ENCODE measurements at places on chromosomes 5 and 9.

GRCh38 chr5:52892242-52892878, 96.8 kb upstream of the ITGA2 start:
- no peak for DNase-seq

GRCh38 chr9:23447166-23447565, 378.9 kb downstream of the ELAVL2 start:
- no peak for DNase-seq

DNA sequence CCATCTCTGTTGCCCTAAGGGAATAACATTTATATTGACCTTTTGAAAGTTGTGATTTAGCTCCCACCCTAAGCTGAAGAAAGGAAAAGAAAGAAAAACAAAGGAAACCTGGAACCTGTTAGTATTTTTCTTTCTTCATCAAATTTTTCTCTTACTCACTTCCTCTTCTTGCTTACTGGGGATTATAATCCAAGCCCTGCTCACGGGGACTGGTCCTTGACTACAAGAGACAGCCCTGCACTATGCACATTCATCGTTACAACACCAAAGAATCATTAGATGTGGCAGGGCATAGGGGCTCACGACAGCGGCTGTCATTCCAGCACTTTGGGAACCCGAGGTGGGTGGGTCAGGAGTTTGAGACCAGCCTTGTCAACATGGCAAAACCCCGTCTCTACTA, 37.8 kb upstream of the LPAR1 start:
- DNase-seq, result no peak

DNA sequence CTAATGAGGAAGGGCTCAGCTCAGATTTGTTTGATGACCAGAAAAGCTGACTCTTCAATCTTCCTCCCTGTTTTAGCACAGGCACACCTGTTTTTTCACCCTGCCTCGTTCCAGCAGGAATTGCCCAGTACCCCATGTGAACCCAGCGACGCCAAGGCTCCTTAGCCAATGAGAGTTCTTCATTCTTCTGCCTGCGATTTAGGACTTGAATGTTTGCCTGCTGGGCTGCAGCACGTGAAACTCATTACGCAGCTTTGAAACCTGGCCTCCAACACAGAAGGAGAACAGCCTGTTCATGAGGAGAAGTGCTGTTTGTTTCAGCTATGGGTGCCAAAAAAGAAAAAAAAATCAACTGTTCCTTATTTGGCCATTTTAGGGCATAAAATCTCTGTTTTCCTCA, 315.5 kb downstream of the TRPM3 start:
- no peak for DNase-seq

- no peak for DNase-seq
These were observed 447.3 kb upstream of the MPDZ start for GRCh38 chr9:13726746-13727145.

DNA sequence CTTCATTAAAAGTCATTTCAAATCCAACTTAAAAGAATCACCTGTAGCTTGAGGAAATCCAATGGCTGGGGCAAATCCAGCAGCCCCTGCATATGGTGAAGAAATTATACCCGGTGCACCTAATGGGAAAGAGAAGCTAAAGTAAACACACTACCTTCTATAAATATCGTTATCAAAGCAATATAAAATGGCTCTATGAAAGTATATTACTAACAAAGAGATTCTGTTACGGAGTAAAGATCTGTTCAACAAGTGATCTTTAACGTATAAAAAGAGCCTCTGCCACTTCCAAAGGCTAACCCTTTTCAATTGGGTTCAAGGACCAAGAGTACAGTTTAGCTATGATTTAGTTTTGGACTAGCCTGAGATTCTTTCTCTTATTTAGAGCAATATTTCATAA, 59.7 kb upstream of the SUSD1 start:
- no peak for DNase-seq

DNA sequence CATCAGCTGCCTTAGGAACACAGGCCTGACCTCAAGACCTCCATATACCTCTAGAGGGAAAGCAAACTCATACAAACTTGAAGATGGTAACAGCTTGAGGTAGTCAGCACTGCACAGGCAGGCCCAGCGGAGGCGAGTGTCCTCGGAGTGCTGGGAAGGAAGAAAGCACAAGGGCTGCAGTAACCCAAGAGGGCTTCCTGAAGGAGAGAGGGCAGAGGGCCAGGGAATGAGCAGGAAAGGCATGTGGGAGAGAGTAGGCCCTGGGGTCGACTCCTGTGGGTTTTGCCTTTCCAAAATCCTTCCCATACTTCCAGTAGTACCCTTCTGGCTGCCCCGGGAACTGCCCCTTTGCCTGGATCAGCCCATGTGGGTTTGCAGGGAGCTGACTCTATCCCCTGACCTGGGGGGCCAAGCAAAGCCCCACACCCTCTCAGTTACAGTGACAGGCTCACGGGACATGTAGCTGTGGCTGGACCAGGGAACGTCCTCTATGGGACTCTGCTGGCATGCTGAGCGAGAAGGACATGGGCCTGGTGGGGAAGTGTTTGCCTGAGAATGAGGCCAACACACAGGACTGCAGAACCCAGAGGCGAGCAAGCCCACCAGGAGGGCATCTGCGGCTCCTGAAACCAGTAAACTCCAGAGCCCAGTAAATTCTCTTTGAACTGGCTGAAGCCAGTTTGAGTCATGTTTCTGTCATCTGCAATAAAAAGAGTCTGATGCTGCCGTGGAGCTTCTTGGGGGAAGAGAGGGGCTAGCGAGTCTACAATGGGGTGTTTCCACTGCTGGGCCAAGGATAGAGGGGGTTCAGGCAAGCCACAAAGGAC, 64.1 kb downstream of the COL23A1 start:
- DNase-seq, result no peak

DNA sequence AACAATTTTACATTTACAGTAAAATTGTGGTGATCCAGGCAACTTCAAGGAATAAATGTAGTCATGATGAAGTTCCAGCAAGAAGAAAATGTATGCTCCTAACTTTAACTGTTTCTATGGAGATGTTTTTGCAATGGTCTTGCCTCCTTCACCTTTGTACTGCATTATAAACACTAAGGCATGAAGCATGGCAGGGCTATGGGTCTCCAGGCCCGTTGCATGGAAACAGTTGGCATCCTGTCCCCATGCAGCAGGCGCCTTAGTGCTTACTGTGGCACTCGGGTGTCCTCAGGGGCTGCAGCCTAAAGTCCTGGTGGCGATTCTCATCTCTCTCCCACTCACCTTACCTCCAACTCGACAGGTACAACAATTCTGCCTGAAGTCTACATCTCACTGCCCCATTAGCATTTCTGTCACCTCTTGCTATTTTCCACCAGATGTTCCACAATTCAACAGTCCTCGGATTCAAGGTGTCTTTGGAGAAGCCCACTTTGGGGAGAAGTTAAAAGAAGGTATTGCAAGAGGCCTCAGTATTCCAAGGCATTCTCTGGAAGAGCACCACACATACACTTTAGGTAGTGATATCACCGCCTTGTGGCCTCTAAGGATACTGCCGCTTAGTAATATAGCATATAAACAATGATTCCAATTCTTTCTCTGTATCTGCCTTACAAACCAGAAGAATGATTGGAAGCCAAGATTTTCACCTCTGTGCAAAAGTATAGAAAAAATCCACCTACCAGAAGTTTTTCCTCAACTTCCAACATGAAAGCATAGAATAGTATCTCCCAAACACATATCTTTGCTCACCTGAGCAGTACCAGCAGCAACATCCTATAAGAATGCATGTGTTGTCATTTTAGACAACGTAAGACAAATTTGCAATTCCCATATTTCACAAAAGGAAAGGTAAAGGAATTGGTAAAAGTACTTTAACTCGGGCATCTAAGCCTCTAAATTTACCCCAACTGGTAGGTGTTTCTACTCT, 5.1 kb downstream of the LIFR start:
- DNase-seq, result no peak

DNA sequence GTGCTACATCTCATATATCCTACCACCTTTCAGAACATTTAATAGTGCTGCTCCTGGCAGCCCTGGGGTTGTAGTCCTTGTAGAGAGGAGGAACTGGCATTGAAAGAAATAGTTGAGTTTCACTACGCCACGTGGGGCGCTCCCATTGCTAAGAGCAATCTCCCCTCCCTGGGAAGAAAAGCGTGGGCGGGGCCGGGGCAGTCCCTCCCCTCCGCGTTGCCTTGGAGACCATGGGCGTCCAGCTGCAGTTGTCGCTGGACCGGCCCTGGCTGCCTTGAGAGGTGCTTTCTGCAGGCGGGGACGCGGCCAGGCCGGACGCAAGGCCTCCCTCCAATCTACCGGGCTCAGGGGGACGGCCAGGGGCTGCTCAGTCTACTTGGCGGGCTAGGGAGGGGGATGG, 368 bp upstream of the CCDC180 start:
- no peak for DNase-seq

GRCh38 chr9:108727580-108728111, 128.1 kb downstream of the ACTL7B start:
- no peak for DNase-seq

GRCh38 chr5:74035521-74035937, 409.5 kb downstream of the ARHGEF28 start:
- no peak for DNase-seq

GRCh38 chr9:129481810-129482511, 138.9 kb downstream of the C9orf50 start:
- DNase-seq, result no peak

DNA sequence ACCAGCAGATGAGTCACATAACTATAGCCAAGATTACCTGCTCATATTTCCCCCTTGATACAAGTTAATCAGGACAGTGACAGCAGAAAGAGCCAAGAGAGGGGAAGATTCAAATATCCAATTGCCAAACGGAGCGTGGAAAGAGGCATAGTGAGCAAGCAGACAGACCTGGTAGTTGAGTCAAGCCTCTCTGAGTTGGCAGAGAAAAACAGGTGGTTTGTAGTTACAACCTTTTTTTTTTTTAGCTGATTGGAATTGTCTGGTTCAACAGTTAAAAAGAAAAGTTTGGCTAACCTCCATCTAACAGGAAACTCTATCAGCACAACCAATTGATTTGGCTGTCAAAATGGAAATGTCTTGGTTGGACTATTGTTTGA, 272.1 kb downstream of the TLE1 start:
- DNase-seq, result no peak

- DNase-seq, result no peak
These were observed 92.8 kb downstream of the CAVIN4 start for GRCh38 chr9:100670719-100671118.

DNA sequence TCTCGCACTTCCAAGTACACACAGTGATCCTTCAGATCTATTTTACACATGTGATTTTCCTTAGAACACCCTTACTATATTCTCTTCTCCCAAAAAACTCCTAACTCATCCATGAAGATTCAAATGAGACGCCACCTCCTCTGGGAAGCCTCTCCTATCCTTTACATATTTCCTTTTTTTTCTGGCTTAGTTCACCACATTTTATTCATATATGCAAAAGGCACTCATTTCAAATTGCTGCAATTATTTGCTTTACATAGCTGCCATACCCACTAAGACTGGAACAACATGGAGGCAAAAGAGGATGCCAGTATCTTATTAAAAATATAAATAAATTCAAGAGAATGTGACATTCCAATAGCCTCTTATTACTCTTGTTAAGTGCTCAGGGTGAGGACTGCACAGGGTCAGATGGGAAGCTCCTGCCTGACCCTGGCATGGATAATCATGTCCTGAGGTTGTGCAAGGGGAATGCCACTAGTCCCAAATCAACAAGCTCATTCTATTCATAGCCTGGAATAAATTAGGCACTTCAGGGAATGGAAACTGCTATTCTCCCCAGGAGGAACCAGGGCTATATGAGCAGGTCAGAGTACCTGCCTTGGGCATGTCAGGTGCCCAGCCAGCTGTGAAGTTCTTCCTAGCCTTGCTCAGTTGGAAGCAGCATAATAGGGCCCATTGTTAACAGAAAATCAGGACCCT, 262.9 kb downstream of the FBXL17 start:
- no peak for DNase-seq

- no peak for DNase-seq
These were observed 317.0 kb downstream of the RASEF start for GRCh38 chr9:82745919-82746318.

DNA sequence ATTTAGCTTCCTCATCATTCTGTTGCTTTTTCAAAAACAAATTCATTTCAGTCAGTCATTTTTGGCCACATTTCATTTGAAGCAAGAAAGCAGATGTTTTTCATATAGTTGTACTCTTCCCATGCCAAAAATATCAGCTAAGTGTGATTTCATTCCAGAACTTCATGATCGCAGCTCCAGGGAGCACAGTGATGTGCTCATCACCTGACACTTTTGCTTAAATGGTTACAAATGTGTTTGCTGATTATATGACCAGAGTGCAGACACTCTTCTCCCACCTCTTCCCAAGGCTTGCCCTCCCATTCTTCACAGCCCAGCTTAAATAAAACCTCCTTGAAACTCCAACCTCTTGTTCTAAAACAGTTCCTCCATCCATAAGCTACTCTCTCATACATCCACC, 32.6 kb downstream of the GABRB2 start:
- no peak for DNase-seq

DNA sequence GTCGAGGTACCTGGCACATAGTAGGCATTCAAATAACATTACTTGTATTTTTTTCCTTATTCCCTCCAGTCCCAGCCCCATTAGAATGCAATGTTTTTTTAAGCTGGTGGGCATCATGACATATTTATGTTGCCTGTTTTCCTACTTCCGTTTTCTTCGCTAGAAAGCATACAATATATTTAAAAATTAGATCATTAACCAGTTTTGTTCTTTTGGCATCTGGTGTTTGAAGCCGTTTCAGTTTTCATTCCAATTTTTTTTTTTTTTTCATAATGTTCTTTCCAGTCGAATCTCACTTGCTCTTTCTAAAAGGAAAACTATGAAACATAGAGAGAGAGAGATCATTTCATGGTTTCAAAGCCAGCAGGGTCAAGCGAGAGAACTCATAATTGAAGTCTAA, 228.3 kb upstream of the C9orf72 start:
- no peak for DNase-seq

GRCh38 chr5:156181656-156182055, 145.3 kb upstream of the SGCD start:
- DNase-seq, result no peak

GRCh38 chr5:22621084-22621483, 232.1 kb downstream of the CDH12 start:
- DNase-seq, result no peak

GRCh38 chr5:139605887-139606286, 42.3 kb upstream of the CXXC5 start:
- DNase-seq, result no peak

DNA sequence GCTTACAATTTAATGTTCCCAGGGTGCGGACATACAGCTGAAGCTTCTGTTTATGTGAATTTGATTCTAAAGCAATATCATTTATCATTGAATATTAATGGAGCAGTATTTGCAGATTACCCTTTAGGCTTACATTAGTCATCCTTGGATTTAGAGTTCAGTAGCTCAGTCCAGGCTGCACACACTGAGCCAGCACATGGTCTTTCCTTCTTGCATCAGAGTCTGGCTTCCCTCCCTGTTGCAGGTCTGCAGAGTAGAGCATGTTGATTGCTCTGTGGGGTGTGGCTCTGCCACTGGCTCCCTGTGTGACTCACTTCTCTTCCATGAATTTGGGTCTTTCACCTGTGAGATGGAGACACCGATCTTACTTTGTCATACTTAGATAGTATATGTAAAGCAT, 36.8 kb downstream of the NSG2 start:
- DNase-seq, result no peak

- no peak for DNase-seq
These were observed 318.0 kb downstream of the TAF11L14 start for GRCh38 chr5:17952231-17952630.

- no peak for DNase-seq
These were observed 53.2 kb downstream of the GNA14 start for GRCh38 chr9:77594963-77595362.

- no peak for DNase-seq
These were observed 2.6 kb downstream of the CLTB start for GRCh38 chr5:176413709-176414191.

Measured in central memory CD8-positive, alpha-beta T cell (primary cell).